NCI-H1105 treated with DMSO at 0.1 percent for 48 hours (cell line): ENCODE measurements at places on chromosomes 11 and 22.

- no peak for DNase-seq
Observed at GRCh38 chr11:15490535-15490934, 375.8 kb downstream of the INSC start.

GRCh38 chr22:28230671-28231070 is 311.6 kb upstream of the PITPNB start:
- DNase-seq = no peak

GRCh38 chr11:75029836-75030631 is 41.3 kb downstream of the NEU3 start:
- no peak for DNase-seq

DNA sequence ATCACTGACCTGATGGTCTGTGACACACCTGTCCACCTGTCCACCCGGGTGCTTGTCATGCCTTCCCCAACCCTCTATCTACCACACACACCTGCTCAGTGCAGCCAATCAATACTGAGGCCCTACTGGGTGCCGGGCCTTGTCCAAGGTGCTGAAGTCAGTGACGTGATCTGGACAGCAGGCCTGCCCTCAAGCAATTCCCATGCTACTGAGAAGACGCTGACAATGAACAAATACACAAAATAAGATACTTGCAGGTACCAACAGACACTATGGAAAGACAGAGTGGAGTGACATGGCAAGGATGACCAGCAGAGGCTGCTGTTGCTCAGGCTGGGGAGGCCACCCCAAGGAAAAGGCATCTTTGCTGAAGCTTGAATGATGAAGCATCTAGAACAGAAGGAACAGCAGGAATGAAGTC is 21.2 kb downstream of the PLAAT3 start:
- peak; percentile 5 for DNase-seq

- DNase-seq = no peak
Observed at GRCh38 chr11:79050786-79051185, 390.0 kb downstream of the TENM4 start.
